ENCODE measurements at places on chromosomes 16 and 17.

DNA sequence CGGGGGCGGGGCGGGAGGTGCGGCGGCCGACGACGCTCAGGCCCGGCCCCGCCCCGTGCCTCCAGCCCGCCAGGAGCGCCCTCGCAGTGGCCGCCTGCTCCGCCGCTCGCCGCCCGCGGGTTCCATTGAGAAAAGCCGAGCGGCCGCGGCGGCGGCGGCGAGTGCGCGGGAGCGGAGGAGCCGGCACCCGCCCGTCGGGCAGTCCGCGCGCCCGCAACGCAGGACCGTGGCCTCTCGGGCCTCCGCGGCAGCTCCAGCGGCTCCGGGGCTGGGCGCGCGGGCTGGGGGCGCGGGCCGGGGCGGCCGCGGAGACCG is at the start of gene ZFPM1:
ZFPM1 (plus strand) TSS at position 64 of the 315 bp plus-strand sequence. CDS start 359 bp downstream, outside the sequence.
- DNase-seq, result no peak

GRCh38 chr16:84247331-84247730 is 7.5 kb upstream of the KCNG4 start:
- DNase-seq, result no peak

DNA sequence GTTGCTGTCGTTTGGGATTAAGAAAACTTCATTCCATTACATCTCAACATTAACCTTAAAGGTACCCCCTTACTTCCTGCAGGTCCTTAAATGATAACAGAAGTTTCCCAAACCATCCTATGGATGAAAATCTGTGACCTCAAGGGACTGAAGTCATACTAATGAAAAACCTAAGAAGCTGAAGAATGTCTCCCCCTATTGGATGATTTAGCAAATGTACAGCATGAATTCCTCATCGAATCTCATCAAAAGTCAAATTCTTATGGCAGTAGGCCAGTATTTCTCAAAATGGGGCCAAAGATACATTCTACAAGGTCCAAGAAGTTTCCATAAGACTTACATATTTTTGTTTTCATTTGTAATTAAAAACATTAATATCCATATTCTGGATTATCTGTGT is 13.5 kb downstream of the SCO1 start:
- no peak for DNase-seq

GRCh38 chr16:73565263-73565662 is 517.3 kb upstream of the ZFHX3 start:
- DNase-seq, result no peak

DNA sequence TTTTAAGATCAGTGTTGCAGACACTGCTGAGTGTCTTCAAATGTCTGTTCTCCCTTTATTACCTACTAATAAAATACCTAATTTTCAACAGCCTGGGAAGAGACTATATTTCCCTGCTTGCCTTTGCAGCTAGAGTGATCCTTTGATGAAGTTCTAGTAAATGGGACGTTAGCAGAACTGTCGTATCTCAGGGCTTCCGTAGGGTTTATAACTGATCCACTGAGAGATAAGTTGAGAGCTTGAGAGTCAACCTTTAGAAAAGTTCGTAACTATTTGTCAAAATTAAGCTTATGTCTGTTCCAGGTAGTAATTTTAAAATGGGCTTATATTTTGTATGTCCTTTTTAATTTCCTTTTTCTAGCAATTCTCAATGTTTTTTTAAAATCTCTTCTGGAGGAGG is 527.0 kb downstream of the MAF start:
- DNase-seq, result no peak

- no peak for DNase-seq
These were observed 26.0 kb upstream of the MPHOSPH6 start for GRCh38 chr16:82195917-82196494.

- DNase-seq, result peak; percentile 44
These were observed 1.3 kb upstream of the ADGRG5 start for GRCh38 chr16:57540906-57541753.

GRCh38 chr17:73132085-73132492 is 32.7 kb upstream of the SSTR2 start:
- DNase-seq, result no peak

DNA sequence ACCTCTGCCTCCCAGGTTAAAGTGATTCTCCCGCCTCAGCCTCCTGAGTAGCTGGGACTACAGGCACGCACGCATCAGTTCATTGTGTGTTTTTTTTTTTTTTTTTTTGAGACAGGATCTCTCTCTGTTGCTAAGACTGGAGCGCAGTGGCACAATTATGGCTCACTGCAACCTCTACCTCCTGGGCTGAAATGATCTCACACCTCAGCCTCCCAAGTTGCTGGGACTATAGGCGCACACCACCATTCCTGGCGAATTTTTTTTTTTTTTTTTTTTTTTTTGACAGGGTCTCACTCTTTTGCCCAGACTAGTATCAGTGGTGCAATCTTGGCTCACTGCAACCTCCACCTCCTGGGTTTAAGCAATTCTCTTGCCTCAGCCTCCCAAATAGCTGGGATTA is 17.8 kb upstream of the RAPGEFL1 start:
- DNase-seq, result no peak

GRCh38 chr16:85641776-85642176 is 28.7 kb downstream of the GSE1 start:
- no peak for DNase-seq

- no peak for DNase-seq
These were observed 1689.3 kb downstream of the TP53TG3F start for GRCh38 chr16:35148748-35149147.

GRCh38 chr17:8941520-8941919 is 24.0 kb downstream of the PIK3R5 start:
- no peak for DNase-seq

DNA sequence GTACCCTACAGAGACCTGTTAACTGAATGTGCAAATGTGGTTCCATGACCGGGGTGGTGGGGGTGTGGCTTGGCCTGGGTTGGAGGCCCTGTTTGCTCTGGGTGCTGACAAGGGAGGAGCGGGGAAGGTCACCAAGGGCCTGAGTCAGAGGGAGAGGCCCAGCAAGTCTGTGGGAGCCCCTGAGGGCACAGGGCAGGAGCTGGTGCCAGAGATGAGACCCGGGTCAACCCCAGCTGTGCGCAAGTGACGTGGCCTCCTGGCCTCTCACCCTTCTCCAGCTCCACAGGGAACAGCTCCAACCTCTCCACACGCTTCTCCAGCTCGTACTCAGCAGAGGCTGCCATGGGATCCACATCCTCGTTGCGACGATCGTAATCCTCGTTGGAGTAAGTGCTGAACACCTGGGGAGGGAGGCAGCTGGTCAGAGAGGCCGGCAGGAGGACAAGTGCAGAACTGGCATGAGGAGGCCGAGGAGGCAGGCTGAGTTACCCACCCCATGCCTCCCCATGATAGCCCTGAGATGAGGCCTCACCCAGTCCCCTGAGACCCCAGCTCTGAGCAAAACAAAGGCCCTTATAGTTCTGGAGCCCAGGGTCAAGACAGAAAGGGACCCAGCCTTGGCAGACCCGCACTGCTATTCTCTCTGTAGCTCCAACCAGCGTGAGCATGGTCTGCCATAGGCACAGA is 5.5 kb downstream of the PPP1R9B start:
- DNase-seq, result no peak

GRCh38 chr17:69489313-69489712 is 74.8 kb downstream of the MAP2K6 start:
- DNase-seq, result no peak
